ENCODE measurements at places on chromosomes 4 and X. TPM values are rescaled to one million over a fixed set of nuclear protein-coding genes. Genes with fewer than 3 reads are reported as not detected.

Gene NALF2
- not detected for total RNA-seq

Gene GABRQ
- under 0.01 TPM for total RNA-seq

Gene SSX2B
- total RNA-seq: not detected

Gene BTK
- not detected for total RNA-seq

Gene ASB11
- not detected for total RNA-seq

Gene RPL34
- 716 TPM for total RNA-seq

Gene RBM41
- total RNA-seq: 18.4 TPM

Gene RAB9B
- total RNA-seq: 2.1 TPM

Gene SPANXA1
- not detected for total RNA-seq

Gene ADAMTS3
- 5.2 TPM for total RNA-seq

Gene EGFL6
- not detected for total RNA-seq

Gene ALB
- not detected for total RNA-seq

Gene MBNL3
- total RNA-seq: 12.9 TPM

Gene SH3BGRL
- 120 TPM for total RNA-seq

Gene RASGEF1B
- total RNA-seq: 1.7 TPM

Data from articular chondrocyte of knee joint (primary cell).